ENCODE measurements at places on chromosomes 4 and X.

- no peak for DNase-seq
Observed at GRCh38 chr4:185424905-185425646, 688 bp downstream of the UFSP2 start.

DNA sequence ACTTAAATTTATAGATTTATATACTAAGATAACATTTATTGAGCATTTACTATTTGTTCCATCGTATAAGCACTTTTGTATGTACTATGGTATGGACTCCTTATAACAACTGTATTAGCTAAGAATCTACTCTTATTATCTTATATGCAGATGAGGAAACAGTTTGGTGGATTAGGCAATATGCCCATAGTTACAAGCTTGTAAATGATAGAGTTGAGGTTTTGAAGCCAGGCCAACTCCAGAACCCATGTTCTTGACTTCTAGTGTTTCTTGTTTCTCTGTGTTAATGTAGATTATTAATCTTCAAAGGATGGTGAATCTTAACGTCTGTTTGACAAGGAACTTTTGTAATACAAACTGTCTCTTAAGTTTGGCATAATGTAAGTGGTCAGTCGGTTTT lies 71.3 kb downstream of the STIM2 start:
- no peak for DNase-seq

GRCh38 chr4:146053891-146054290 lies 115.3 kb upstream of the ZNF827 start:
- no peak for DNase-seq

- DNase-seq, result no peak
Observed at GRCh38 chr4:32462944-32463343, 1742.8 kb downstream of the PCDH7 start.

GRCh38 chr4:144816668-144817067 lies 170.7 kb downstream of the HHIP start:
- no peak for DNase-seq

- DNase-seq, result no peak
Observed at GRCh38 chrX:119479845-119480244, 11.6 kb downstream of the SLC25A5 start.

- no peak for DNase-seq
Observed at GRCh38 chr4:184215709-184216328, 1.9 kb downstream of the ENPP6 start.

- DNase-seq, result peak; percentile 12
Observed at GRCh38 chr4:169621731-169622492, 1.5 kb downstream of the CLCN3 start.

DNA sequence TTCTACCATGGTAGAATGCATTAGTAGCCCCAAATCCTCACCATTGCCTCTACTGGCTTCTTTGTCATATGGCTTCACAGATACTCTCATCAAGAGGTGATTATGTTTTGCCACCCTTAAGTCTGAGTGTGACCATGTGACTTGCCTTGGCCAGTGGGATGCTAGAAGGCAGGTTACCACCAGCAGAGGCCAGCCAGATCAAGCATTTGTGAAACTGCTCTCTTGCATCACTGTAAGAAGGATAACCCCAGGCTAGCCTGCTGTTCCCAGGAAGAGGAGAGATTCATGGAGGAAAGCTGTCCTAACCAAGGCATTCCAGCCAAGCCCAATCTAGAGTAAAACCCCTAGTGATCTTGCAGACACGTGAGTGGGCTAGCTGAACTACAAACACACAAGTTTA lies 46.8 kb downstream of the USP46 start:
- no peak for DNase-seq

GRCh38 chrX:29295987-29296680 lies 708.9 kb downstream of the IL1RAPL1 start:
- no peak for DNase-seq

- no peak for DNase-seq
Observed at GRCh38 chr4:113040793-113041192, 8.7 kb upstream of the ANK2 start.

DNA sequence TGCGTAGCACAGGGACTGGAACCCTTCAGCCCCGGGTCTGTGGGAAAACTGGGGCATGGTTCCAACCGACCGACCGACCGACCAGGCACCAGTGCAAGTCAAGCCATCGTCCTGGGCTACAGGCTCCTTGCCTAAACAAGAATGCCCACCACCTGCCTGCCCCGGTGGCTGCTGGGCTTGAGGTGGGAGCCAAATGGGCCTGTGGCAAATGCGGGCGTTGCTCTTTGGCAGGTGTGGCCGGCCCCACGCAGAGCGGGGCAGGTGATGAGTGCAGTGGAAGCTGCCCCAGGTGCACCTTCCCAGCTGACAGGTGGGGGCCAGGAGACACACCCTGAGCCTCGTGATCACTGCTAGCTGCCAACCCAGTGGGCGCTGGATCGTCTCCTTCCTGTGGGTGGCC lies 77.9 kb downstream of the MTMR1 start:
- DNase-seq, result no peak

DNA sequence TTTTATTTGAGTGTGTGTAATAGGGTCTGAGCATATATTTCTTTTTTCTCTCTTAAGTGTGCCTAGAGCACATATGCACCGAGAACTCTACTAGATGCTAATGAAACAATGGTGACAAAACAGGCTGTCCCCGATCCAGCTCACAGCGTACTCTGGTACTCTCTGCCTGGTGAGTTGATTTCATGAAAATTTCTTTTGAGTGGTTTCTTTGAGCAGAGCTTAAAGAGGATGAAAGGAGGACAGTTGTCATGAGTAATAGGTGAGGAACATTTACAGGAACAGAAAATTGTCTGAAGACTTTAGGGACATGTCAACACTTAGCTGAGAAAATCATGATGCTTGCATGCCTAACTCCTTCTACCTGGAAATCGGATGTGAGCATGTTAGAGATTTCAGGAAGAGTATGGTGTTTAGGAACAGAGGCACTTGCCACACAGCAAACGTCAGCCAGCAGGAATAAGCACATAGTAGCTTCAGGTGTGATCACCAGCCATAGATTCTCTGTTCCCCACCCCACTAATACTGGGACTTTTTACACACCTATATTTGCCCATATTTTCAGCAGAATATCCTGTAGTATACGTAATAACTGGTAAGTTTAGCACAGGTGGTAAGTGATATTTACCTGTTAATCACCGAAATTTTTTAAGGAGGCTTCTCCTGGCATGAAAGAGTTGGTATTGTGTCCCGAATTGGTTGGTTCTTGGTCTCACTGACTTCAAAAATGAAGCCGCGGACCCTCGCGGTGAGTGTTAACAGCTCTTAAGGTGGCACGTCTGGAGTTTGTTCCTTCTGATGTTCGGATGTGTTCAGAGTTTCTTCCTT lies 111.1 kb downstream of the ZNF330 start:
- DNase-seq, result no peak

- DNase-seq, result no peak
Observed at GRCh38 chr4:95833711-95834194, 6.1 kb upstream of the PDHA2 start.

GRCh38 chrX:146448791-146449190 lies 360.8 kb upstream of the CXorf51B start:
- DNase-seq, result no peak

- DNase-seq, result no peak
Observed at GRCh38 chr4:175280153-175280552, 362.0 kb downstream of the ADAM29 start.

DNA sequence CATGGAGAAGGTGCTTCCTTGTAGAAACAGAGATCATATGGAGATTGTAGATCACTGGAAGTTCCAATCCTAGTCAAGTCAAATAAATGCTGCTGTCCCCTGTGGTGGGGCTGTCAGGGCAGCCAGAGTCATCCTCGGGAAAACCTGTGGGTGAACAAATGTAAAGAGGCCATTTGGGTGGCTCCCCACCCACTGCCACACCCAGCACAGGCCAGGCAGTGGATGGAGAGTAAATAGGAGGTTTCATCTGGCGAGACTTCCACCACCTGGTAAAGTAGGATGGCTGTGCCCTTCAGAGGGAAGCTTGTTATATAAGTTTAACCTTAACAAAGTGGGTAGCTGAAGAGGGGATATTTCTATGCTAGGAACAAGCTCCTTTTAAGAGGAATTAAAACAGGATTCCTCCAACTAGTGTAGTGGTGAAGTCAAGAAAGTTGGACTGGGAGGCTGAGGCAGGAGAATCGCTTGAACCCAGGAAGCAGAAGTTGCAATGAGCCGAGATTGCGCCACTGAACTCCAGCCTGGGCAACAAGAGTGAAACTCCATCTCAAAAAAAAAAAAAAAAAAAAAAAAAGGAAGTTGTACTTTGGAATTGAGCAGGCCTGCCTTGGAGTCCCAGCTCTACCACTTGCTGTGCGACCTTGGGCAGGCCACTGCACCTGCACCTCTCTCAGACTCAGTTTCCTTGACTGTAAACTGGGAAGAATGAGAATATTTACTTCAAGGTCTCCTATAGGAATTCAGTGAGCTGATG lies 273.7 kb downstream of the PTTG2 start:
- DNase-seq, result no peak

- DNase-seq, result no peak
Observed at GRCh38 chr4:181588733-181589302, 654.4 kb upstream of the TENM3 start.

GRCh38 chrX:65598559-65599147 lies 64.1 kb upstream of the LAS1L start:
- DNase-seq, result no peak

GRCh38 chrX:150702966-150703694 lies 9.9 kb downstream of the MTMR1 start:
- no peak for DNase-seq

DNA sequence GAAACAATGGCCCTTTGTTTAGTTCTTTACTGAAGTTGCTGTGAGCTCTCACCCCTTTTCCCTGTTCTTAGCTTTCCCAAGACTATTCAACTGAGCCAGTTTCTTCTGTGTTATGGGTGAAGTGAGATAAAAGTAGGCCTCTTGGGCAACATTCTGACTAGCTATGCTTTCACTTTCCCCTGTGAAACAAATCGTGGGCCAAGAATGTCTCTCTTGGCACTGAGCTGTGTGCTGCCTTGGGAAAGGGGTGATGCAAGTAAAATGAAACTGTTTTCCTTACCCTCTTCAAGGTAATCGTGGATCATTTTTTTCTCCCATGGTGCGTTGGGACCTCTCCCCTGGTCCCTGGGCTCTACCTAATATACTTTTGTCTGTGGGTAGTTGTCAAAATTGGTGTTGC lies 653.9 kb upstream of the MAGEB2 start:
- no peak for DNase-seq

GRCh38 chr4:112282860-112283667 lies 2.6 kb downstream of the TIFA start:
- no peak for DNase-seq

- DNase-seq, result no peak
Observed at GRCh38 chrX:118178450-118178849, 61.8 kb upstream of the KLHL13 start.

GRCh38 chr4:39469429-39470077 lies 10.7 kb downstream of the LIAS start:
- peak; percentile 74 for DNase-seq

DNA sequence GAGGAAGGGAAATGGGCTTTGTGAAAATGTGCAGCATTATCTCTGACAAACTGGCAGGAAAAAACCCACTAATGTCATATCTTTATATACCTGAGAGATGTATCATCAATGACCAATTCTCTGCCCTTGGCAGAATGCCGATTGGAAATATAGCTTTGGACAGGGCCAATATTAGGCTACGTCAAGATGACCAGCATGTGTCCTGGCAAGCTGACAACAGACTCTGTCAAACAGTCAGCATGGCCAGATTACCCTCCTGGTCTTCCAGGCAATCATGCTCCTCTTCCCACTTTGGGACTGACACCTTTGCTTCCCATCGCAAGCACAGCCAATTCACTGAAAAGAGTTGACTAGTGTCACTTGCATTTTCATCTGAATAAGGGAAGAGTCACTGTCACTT lies 57.0 kb downstream of the SORBS2 start:
- no peak for DNase-seq

DNA sequence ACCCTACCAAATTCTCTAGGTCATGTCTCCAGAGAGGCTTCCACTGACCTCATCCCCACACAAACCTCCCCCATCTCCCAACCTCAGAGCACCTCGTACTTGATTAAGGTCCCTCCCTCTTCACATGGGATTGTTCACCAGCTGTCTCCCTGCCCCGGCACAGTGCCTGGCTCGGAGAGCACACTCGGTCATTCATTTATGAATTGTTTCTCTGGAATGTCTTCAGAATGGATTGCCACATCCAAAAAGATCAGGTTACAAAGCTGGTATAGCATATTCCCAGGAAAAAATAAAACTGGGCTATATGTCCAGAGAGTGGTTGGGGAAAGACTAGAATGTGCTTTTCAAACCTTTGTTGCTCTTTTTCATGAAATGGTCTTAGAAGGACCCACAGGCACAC lies 21.6 kb downstream of the JAKMIP1 start:
- no peak for DNase-seq

- DNase-seq, result no peak
Observed at GRCh38 chrX:41621222-41621723, 67.5 kb upstream of the GPR34 start.

GRCh38 chrX:134868771-134869495 lies 121.9 kb upstream of the SMIM10 start:
- DNase-seq, result no peak

- no peak for DNase-seq
Observed at GRCh38 chr4:85738721-85739120, 263.8 kb downstream of the ARHGAP24 start.

DNA sequence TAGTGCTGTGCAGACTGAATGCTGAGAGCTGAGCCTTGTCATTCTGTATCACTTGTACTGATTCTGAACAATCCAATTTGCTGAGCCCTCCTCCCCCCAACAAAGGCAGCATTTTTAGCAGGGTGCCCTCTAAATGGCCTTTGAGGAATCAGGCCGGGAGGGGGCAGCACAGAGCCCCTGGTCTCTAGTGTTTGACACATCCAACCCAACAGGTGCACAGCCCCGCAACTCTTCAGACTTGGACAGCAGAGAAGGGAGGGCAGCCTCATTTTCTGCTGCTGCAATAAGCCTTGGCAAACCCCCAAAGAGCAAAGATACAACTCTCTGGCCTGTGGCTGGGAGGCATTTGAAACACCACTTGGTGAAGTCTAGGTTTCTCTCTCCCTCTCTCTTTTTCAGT lies 3.4 kb downstream of the ATP1B4 start:
- no peak for DNase-seq

DNA sequence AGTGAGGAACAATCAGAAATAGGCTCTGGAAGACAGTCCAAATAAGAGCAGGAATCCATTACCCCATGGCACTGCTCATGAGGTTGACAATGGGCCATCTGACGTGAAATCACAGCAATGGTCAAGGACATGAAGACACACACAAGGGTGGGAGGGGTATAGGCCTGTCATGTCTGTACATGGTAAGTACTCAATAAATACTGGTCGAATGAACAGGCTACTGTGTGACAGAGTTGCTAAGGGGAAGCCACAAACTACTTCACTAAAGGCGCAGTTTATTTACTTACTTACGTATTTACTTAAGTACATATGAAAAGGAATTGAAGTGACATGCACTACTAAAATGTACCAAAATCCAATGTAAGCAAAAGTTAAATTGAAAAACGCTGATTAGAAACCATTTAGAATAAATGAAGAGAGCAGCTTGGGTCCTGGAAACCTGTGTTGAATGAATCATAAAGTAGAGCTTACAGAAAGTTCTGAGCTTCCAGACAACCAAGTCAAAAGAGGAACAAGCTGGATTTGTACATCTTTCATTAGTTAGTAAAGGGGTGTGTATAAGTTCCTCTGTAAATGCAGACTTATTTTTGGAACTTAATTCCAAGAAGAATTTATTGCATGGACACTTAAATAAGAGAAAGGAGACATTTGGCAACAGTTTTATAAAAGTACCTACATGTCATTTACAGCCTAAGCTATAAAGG lies 32.7 kb downstream of the ALPK1 start:
- DNase-seq, result no peak

- DNase-seq, result no peak
Observed at GRCh38 chr4:7475207-7475606, 40.5 kb upstream of the PSAPL1 start.
